ENCODE measurements at places on chromosomes 3 and 15.

DNA sequence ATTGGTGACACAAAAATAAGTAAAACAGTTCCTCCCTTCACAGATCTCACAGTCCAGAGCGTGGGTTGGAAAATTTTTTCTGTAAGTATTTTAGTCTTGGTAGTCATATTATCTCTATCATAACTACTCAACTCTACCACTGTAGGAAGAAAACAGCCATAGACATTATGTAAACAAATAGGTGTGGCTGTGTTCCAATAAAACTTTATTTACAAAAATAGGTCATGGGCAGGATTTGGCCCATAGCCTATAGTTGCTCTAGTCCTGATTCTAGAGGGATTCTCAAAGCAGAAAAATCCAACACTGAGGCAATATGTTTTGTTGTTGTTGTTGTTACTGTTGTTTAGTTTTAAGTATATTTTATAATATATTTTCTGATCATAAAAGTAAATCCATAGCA, 206.1 kb upstream of the GADL1 start:
- DNase-seq: no peak

GRCh38 chr3:52439426-52440248, 5.3 kb downstream of the SEMA3G start:
- DNase-seq: peak; percentile 16

GRCh38 chr3:84504761-84505160, 454.0 kb upstream of the CADM2 start:
- DNase-seq: no peak

DNA sequence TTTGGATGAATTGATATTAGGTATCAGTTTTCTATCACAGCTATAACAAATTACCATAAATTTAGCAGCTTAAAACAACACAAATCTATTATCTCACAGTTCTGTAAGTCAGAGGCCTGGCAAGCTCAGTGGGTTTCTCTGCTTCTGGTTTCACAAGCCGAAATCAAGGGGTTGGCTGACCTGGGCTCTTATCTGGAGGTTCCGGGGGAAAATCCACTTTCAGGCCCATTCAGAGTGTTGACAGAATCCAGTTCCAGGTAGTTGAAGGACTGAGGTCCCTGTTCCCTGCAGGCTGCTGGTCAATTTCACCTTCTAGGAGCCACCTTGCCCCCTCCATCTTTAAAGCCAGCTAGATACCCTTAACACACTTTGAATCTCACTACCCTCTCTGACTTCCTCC, 11.1 kb upstream of the HHATL start:
- DNase-seq: no peak

- no peak for DNase-seq
Measured at GRCh38 chr3:60469481-60469880, 781.8 kb downstream of the FHIT start.

DNA sequence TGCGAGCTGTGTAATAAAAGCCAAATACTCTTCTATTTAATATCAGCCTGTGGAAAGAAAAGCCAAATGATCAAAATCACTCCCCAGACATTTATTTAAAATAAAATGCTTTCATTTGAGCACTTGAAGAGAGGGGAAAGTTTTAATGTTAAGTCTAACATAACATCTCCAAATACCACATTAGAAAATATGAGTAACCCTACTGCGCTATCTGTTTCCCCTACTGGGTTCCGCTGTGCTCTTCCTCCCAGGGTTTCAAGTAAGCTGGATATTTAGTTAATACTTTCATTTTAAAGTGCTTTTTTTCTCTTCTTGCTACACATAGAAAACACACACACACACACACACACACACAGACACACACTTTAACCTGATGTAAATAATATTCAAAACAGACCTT, 6.7 kb upstream of the VGLL4 start:
- no peak for DNase-seq

DNA sequence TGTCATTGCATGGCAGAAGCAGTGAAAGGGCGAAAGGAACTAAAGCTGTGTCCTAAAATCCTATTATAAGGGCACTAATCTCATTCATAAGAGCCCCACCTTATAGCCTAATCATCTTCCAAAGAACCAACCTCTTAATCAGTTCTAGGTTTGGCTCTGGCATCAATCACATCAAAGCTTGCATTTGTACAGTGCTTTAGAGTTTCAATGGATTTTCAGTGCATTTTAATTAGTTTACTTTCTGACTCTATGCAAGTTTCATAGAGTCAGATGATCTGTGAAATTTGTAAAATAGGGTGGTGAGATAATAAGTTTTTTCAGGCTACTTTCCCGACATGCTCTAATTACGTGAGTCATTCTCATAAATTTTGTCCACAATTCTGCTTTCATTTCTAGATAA, 341.1 kb downstream of the DIPK2A start:
- DNase-seq: no peak

DNA sequence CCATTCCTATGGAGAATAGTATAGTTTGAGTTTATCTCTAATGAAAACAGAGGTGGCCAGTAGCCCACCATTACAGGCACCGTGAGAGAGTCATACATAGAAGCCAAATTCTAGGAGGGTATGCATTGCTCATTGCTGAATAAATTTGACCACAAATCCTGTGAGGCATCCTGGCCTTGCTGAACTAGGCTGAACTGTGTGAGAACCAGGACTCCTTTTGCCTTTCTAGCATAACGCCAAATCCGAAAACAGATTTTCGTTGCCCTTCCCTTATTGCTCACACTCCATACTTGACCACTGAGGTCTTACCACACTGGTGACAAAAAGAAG, 50.4 kb downstream of the SLC2A2 start:
- DNase-seq: no peak

- no peak for DNase-seq
Measured at GRCh38 chr3:61862614-61863289, 301.4 kb downstream of the PTPRG start.

DNA sequence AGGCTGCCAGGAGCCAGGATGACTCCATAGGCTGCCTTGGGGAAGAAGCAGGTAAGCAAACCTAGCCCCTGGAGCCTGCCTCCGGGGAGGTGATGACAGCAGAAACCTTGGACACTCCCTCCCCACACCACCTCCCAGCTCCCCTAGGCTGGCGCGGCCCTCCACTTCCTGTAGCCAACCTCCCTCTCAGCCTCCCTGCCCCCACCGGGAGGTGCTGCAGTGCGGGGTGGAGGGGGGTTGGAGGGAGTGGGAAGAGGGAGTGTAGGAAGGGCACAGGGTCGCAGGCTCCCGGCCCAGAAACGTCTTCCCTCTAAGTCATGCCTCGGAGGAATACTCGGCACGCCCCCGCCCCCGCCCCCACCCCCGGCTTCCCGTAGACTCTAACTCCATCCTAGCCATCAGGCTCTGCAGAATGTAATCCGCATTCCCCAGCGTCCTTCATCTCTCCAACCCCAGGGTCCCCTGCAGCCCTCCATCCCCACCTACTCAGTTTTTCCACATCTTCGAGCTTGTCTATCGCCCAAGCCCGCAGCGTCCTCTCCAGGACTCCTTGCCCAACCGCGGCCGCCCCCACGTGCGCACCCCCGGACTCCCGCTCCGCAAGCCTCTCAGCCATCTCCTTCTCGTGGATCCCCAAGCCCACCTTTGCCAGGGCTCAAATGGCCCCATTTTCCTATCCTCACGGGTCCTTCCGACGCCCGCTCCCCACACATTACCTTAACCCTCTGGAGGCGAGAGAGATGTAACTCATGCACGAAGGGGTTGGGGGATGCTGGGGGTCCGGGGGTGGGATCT, 528 bp downstream of the LPCAT4 start:
- peak; percentile 35 for DNase-seq

GRCh38 chr3:72462595-72463011, 385.6 kb downstream of the SHQ1 start:
- DNase-seq: no peak

- DNase-seq: no peak
Measured at GRCh38 chr3:55620351-55621025, 133.4 kb upstream of the WNT5A start.

DNA sequence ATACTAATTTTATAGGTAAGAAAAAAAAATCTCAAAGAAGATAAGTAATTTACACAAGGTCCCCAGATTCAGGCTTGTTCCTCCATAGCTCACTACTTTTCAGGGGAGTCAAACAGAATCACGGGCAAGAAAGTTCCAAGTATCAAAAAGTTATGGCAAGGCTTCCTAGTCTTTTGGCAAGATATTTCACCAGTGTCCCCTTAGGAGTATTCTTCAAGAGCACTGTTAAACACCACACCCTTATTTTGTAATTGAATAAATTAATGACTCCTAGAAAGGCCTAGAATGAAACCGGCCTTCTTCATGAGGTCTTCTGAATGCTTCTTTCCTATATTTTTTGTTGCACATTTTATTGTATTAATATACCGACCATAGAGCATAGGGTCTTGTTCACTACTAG, 109.7 kb downstream of the MYLK start:
- no peak for DNase-seq

Measured in omental fat pad (tissue), 4 donors.